ENCODE measurements at places on chromosomes 7 and 10.

- peak; percentile 14 for ATAC-seq
Measured at GRCh38 chr10:69426376-69426727, 9.6 kb upstream of the TACR2 start.

DNA sequence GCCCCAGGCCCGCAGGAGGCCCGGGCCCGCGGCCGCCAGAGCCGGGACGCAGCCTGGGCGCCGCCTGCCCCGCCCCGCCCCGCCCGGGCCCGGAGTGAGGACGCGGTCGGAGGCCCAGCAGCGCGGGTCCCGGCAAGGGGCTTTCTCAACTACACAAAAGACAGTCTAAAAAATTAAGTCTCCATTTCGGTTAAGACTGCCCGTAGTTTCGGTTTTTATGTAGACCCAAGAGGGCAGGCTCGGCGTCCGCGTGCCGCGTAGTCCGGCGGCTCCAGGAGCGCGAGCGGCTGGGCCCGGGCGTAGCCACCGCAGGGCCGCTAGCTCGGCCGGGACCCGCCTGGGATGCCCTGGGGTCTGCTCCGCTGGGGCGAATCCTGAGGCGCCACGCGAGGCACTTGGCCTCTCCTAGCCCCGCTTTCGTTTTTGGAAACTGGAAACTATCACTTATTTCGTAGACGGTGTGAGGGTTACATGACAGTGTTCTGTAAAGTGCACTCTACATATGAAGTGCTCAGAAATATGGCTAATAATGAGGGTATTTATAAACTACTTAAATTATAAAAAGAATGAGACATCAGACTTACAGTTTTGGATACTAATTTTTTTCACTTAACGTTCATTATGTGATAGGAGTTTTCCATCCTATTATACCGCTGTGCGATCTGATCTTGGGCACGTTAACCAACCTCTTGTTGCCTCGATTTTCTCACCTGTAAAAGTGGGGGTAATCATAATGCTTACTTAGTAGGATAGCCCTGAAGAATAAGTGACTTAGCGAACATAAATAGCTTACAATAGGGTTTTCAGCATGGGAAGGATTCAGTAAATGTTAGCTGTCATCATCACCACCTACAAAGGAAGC lies 573 bp downstream of the BLVRA start:
- peak; percentile 59 for ATAC-seq

DNA sequence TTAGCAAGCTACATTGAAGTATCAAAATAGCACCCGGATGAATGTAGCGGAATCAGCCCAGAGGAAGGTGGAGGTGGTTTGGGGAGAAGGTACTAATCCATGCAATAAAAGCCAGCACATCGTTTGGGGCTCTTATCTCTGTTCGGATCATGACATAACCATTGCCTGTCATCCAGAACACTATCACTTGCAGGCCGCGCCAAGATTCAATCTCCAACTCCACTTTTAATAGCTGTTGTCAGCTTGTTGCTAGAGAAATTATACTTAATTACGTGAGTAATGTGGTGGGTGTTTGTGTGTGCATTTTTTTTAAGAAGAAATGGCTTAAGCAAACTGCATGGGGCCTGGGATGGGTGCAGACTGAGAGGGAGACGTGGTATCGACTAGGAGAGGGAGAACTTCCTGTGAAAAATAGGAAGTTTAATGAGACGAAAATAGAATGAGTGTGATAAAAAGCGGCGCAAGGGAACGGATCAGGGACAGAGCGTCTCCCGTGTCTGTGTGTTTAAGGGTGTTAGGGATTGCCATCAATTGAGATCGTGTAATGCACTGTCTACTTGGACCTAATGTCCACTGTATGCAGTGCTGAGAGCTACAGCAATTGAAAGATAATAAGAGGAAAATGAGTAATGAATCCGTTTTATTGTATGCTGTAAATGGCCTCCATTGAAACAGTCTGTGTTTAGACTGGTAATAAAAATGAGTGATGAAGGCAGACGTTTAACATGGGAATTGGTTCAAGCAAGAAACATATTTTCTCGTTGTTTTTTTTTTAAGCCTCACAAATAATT lies 27.6 kb upstream of the SFMBT2 start:
- ATAC-seq = no peak

DNA sequence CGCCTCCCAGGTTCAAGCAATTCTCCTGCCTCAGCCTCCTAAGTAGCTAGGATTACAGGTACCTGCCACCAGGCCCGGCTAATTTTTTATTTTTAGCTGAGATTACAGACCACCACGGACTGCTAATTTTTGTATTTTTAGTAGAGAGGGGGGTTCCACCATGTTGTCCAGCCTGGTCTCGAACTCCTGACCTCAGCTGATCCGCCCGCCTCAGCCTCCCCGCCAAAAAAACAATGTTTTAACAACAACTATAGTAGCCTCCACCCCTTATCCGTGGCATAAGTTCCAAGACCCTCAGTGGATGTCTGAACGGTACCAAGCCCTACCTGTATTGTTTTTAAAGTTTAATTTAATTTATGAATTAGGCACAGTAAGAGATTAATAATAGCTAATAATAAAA lies 48.2 kb downstream of the GNA12 start:
- no peak for ATAC-seq

GRCh38 chr7:37577412-37577811 lies 106.2 kb upstream of the GPR141 start:
- no peak for ATAC-seq

DNA sequence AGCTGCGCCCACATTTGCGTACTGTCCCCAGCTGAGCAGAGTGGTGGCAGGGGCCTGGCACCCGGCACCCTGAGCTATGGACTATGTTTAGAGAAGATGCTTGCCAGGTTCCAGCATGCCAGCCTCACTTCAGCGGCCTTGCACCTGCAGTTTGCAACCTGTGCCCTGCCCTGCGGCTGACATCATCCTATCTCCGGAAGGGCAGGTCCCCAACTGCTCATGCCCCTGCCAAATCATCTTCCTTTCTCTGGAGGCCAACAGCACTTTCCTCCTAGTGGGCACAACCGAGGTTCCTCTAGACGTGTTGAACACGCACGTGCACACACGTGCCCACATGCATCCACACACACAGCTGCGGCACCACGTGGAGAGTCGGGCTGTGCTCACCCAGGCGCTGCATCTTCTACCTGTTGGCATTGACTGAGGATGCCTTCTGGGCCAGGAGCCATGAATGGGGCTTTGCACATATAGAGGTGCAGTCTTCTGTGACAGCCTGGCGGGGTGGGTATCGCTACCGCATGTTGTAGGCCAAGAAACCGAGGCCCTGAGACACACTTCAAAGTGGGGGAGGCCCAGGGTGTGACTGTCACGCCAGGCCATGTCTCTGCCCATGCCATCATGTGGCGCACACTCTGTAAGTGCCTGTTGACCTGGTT lies 24.5 kb downstream of the CNPY1 start:
- peak; percentile 11 for ATAC-seq

GRCh38 chr7:17623546-17624185 lies 316.6 kb downstream of the SNX13 start:
- ATAC-seq = no peak

DNA sequence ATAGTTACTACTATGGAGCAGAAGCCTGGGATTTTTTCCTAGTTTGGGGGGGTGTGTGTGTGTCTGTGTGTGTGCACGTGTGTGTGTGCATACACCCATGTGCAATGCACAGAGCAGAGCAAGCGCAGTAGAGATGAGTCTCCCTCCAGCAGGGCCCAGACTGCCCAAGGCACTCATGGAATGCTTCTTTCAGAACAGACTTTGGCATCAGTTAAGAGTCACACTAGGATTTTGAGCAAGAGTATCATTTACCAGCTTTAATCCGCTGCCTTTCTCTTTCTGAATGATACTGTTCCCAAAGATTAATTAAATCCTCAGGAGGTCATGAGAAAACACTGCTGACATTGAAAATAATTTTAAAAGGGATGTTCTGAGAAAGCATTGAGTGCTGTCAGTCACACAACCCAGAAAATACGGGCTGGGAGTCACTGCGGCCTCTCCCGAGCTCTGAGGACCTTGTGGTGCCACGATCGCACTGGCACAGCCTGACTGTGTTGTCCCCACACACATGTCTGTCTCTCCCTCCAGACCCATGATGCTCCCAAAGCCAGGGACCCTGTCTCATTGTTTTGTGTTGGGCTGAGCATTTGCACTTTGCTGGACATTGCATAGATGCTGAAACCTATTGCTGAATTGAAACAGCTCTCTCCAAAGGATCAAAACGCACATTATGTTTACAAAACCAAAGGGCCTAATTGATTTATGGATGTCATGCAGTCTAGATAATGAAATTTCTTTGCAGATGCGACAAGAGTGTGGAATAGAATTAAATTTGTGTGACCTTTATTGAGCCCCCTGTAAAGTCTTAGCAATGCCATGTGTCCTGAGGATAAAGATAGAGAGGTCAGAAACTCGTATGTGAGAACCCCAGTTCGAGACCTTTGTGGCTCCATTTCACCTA lies 54.7 kb upstream of the FIGNL1 start:
- ATAC-seq = no peak

GRCh38 chr10:89426230-89426868 lies 12.0 kb downstream of the IFIT5 start:
- ATAC-seq = peak; percentile 58

GRCh38 chr7:70669854-70670253 lies 462.1 kb upstream of the GALNT17 start:
- no peak for ATAC-seq

DNA sequence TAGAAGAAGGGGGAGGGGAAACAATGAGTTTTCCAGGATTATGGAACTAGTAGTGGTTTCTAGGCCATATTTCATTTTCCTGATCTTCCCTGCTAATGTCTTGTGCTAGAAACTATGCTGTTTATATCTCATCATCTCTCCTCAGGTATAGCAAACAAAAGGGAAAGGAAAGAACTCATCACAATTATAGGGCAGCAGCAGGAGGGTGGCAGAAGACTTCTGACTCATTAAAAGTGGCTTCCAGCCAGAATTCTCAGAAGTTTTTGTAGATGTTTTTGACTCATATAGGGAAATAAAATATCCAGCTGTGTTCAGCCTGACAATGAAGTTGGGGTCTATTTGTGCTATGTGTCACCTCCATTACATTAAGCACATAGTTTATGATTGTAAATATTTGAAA lies 6.5 kb downstream of the AHR start:
- ATAC-seq = peak; percentile 84

Data from esophagus mucosa (tissue), 1 donor.